Activated CD8-positive, alpha-beta T cell treated with anti-CD3 and anti-CD28 coated beads for 36 hours (primary cell): ENCODE measurements at places on chromosomes 16 and 17. TPM values are rescaled to one million over a fixed set of nuclear protein-coding genes. Genes with fewer than 3 reads are reported as not detected.

Gene KRT28
- total RNA-seq = not detected

Gene NSRP1
- total RNA-seq = 24.3 TPM

Gene SULT1A1
- total RNA-seq = 15.6 TPM

Gene ABCA8
- total RNA-seq = not detected

Gene CACNG3
- not detected for total RNA-seq

Gene RMI2
- 53.1 TPM for total RNA-seq

Gene AHSP
- total RNA-seq = not detected

Gene FASN
- total RNA-seq = 250 TPM

Gene GPR139
- not detected for total RNA-seq

Gene MT1A
- not detected for total RNA-seq

GRCh38 chr16:11393861-11394592 lies 48.8 kb downstream of the RMI2 start:
- H3K4me1 ChIP-seq = no peaks in the 10 kb centered on the region
- no peaks in the 10 kb centered on the region for H3K36me3 ChIP-seq
- H3K4me3 ChIP-seq = no peak overlapping the region
- H3K27me3 ChIP-seq = no peaks in the 10 kb centered on the region

DNA sequence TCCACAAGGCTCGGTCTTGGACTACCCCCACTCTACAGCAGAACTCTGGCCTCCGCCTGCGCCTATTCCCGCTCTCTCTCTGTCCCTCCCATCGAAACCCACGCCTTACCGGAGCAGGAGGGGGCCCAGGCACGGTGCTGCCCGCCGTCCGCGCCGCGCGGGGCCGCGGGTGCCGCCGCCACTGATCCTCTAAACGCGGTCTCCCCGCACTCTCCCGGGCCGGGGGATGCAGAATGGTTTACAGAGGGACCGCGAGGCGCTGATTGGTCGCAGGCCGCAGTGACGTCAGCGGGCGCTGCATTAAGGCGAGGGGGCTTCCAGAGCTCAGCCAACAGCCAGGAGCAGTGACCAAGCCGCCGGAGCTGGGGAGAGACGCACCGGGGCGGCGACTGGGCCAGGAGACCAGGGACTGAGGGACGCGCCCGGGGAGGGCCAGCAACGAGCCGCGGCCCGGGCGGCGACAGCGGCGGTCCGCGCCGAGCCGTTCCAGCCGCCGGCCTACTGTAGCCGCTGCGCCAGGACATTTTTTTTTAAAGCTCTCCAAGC lies 747 bp upstream of the LHX1 start:
- no peak overlapping the region for H3K27ac ChIP-seq
- peak overlapping the region; percentile 66 for H3K4me3 ChIP-seq
- DNase-seq = no peak
- peaks cover 87% of the 10 kb centered on the region for H3K27me3 ChIP-seq
- H3K4me1 ChIP-seq = peaks cover 69% of the 10 kb centered on the region

DNA sequence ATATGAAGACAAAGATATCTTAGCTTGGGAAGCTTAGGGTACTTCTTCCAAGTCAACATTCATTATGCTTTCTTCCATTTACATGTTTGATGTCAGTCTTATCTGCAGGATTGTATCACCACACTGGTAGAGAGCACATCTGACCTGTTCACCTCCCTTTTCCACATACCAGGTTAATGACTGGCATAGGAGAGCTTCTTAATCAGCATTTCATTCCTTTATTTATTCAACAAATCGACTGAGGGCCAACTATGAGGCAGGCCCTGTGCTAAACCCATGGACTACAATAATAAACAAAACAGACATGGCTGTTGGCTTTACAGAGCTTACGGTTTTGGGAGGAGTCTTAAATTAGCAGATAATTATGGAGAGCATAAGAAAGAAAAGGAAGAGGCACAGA lies 378.1 kb upstream of the CDH11 start:
- no peak for DNase-seq
- no peaks in the 10 kb centered on the region for H3K36me3 ChIP-seq

GRCh38 chr17:73342541-73343167 lies 30.9 kb upstream of the CDC42EP4 start:
- H3K27me3 ChIP-seq = no peaks in the 10 kb centered on the region
- no peak overlapping the region for H3K27ac ChIP-seq
- no peaks in the 10 kb centered on the region for H3K4me1 ChIP-seq
- H3K36me3 ChIP-seq = no peaks in the 10 kb centered on the region
- H3K4me3 ChIP-seq = no peak overlapping the region

GRCh38 chr16:89422527-89422904 lies 67.8 kb downstream of the ANKRD11 start:
- H3K27ac ChIP-seq = peak overlapping the region; percentile 81
- DNase-seq = peak; percentile 65
- peaks cover 52% of the 10 kb centered on the region for H3K36me3 ChIP-seq
- peaks cover 88% of the 10 kb centered on the region for H3K4me1 ChIP-seq
- H3K27me3 ChIP-seq = no peaks in the 10 kb centered on the region

- DNase-seq = peak; percentile 47
- H3K36me3 ChIP-seq = no peaks in the 10 kb centered on the region
- no peak overlapping the region for H3K4me3 ChIP-seq
- H3K4me1 ChIP-seq = peaks cover 39% of the 10 kb centered on the region
- peaks cover 9% of the 10 kb centered on the region for H3K27me3 ChIP-seq
Observed at GRCh38 chr16:85882181-85882810, 16.7 kb upstream of the IRF8 start.

GRCh38 chr16:840561-841454 lies 40.3 kb upstream of the GNG13 start:
- no peak for DNase-seq
- peaks cover 1% of the 10 kb centered on the region for H3K36me3 ChIP-seq
- no peaks in the 10 kb centered on the region for H3K4me1 ChIP-seq
- no peak overlapping the region for H3K4me3 ChIP-seq
- peaks cover 2% of the 10 kb centered on the region for H3K27me3 ChIP-seq
- H3K27ac ChIP-seq = no peak overlapping the region

DNA sequence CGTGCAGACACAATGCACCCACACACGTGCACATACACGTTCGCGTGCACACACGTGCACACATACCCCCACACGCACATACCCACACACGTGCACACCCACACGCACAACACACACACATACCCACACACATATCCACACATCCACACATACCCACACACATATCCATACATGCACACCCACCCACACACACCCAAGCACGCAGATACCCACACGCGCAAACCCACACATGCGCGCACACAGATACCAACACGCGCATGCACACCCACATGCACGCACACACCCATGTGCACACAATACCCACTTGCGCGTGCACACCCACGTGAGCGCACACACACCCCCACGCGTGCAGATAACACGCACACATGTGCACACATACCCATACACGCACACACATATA lies 26.8 kb upstream of the PVALEF start:
- DNase-seq = no peak
- no peaks in the 10 kb centered on the region for H3K36me3 ChIP-seq
- H3K4me3 ChIP-seq = no peak overlapping the region
- H3K4me1 ChIP-seq = no peaks in the 10 kb centered on the region
- peaks cover 2% of the 10 kb centered on the region for H3K27me3 ChIP-seq
- no peak overlapping the region for H3K27ac ChIP-seq

- no peaks in the 10 kb centered on the region for H3K27me3 ChIP-seq
- H3K36me3 ChIP-seq = peaks cover 24% of the 10 kb centered on the region
- peaks cover 57% of the 10 kb centered on the region for H3K4me1 ChIP-seq
- H3K27ac ChIP-seq = no peak overlapping the region
- no peak for DNase-seq
Observed at GRCh38 chr17:80671825-80672110, 127.1 kb downstream of the RPTOR start.

GRCh38 chr16:54928411-54929089 lies 2.1 kb upstream of the IRX5 start:
- H3K4me1 ChIP-seq = peaks cover 30% of the 10 kb centered on the region
- H3K36me3 ChIP-seq = peaks cover 10% of the 10 kb centered on the region
- H3K4me3 ChIP-seq = peak overlapping the region; percentile 83
- peak overlapping the region; percentile 71 for H3K27ac ChIP-seq
- DNase-seq = peak; percentile 55

GRCh38 chr16:8788578-8789172 lies 8.8 kb downstream of the TMEM186 start:
- no peaks in the 10 kb centered on the region for H3K36me3 ChIP-seq
- no peak overlapping the region for H3K4me3 ChIP-seq
- H3K27ac ChIP-seq = no peak overlapping the region
- peaks cover 9% of the 10 kb centered on the region for H3K4me1 ChIP-seq

GRCh38 chr17:1997289-1997926 lies 27.7 kb downstream of the RTN4RL1 start:
- no peak for DNase-seq
- H3K36me3 ChIP-seq = no peaks in the 10 kb centered on the region
- H3K27ac ChIP-seq = no peak overlapping the region
- H3K27me3 ChIP-seq = peaks cover 23% of the 10 kb centered on the region

DNA sequence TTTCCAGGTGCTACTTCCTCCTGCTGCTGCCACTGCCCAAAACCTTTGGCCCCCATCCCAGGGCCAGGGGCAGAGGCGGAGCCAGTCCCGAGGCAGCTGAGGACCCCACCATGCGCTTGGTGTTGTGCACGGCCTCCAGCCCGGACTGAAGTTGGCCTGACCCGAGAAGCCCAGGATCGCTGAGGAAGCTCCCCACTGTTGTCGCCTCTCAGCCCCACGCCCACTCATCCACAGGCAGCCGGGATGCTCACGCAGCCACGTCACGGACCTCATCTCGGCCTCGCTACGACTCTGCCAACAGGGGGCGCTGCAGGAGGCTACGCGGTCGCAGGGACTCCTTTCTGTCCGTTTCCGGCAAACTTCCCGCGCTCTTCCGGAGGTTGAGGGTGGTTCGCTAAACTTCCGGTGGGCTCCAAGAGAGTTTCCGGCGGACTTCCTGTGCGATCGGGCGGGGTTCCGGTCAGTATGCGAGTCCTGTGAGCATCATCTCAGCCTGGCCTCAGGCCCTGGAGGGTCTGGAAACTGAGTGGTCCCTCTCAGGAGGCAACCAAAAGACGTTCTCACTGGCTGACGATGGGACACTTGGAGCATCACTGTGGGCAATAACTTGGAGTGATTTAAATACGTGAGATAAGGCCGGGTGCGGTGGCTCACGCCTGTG lies 12.4 kb downstream of the ZG16B start:
- H3K4me3 ChIP-seq = peak overlapping the region; percentile 67
- no peaks in the 10 kb centered on the region for H3K27me3 ChIP-seq
- peak; percentile 89 for DNase-seq
- H3K27ac ChIP-seq = peak overlapping the region; percentile 92
- no peaks in the 10 kb centered on the region for H3K36me3 ChIP-seq

- H3K4me3 ChIP-seq = no peak overlapping the region
- H3K27ac ChIP-seq = no peak overlapping the region
- no peaks in the 10 kb centered on the region for H3K4me1 ChIP-seq
- no peaks in the 10 kb centered on the region for H3K36me3 ChIP-seq
- peaks cover 11% of the 10 kb centered on the region for H3K27me3 ChIP-seq
- DNase-seq = no peak
Observed at GRCh38 chr16:82609140-82609539, 17.6 kb upstream of the CDH13 start.

DNA sequence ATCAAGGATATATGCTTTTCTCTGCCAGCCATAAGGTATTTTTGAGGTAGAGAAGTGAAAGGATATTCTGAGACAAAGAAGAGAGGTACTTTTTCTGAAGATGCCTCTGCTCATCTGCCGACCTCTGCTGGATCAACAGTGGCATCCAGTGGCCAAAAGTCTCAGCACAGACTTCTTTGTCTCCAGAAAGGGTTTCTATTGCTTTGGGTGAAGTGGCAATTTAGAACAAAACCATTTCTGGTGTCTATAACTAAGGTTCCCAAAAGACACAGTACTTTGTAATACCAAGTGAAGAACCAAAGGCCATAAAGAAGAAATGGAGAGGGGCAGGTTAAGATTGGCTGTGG lies 155.2 kb upstream of the C17orf78 start:
- H3K4me1 ChIP-seq = peaks cover 4% of the 10 kb centered on the region
- peaks cover 21% of the 10 kb centered on the region for H3K36me3 ChIP-seq
- DNase-seq = peak; percentile 43
- H3K4me3 ChIP-seq = no peak overlapping the region
- H3K27me3 ChIP-seq = no peaks in the 10 kb centered on the region

GRCh38 chr16:57358527-57359095 lies at the start of gene CCL22:
TSS of gene CCL22 (plus strand) at chr16:57358783. CDS start at chr16:57358817, 34 bp downstream.
- peak within 1 kb of the TSS; percentile 24 for H3K4me3 ChIP-seq
- DNase-seq = peak; percentile 79
- peaks cover 16% of the 10 kb centered on the region for H3K4me1 ChIP-seq

DNA sequence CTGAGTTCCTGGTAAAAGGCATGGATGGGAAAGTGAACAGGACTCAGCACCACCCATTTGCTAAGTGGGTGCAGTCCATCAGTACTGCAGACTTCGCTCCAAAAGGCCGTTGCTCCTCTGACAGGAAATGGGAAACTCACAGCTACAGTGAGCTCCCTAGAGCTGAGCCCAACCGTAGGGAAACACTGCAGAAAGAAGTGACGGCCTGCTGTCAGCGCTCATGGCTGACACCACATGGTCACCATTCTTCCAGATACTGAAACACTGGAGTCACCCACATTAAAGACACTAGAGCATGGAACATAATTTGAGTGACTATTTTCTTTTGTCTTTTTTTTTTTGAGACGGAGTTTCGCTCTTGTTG lies 31.9 kb downstream of the UBE2O start:
- no peak overlapping the region for H3K4me3 ChIP-seq
- H3K36me3 ChIP-seq = no peaks in the 10 kb centered on the region
- no peaks in the 10 kb centered on the region for H3K27me3 ChIP-seq
- no peak overlapping the region for H3K27ac ChIP-seq
- H3K4me1 ChIP-seq = peaks cover 13% of the 10 kb centered on the region

DNA sequence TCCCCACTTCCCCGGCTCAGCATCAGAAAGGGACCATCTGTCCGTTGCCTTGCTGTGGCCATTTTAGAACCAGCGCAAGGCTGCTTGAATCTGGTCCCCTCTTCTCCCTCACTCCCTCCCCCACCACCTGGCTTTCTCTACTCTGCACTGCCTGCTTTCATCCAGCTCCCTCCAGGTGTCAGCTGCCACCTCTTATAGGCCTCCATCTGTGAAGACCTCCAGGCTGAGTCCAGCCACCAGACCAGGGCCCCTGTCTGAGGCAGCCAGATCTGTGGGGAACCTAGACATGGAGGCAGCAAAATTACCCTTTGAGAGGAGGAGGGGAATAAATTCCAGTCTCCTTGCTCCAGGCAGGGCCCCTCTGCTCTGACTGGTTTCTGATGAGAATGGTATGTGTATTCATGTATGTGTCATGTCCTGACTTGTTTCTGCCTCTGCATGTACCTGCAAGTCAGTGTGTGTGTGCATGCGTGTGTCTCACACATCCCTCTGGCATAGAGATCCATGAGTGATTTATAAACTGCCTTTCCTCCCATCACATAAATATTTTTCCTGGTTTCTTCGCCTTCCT lies 21.1 kb downstream of the MINK1 start:
- H3K36me3 ChIP-seq = peaks cover 9% of the 10 kb centered on the region
- no peak overlapping the region for H3K27ac ChIP-seq
- DNase-seq = no peak
- H3K4me3 ChIP-seq = no peak overlapping the region
- H3K27me3 ChIP-seq = no peaks in the 10 kb centered on the region
